OCI-LY7 (cell line): ENCODE measurements at places on chromosomes 7 and 10.

GRCh38 chr10:74011770-74012169 is 13.9 kb downstream of the VCL start:
- no peak for DNase-seq

DNA sequence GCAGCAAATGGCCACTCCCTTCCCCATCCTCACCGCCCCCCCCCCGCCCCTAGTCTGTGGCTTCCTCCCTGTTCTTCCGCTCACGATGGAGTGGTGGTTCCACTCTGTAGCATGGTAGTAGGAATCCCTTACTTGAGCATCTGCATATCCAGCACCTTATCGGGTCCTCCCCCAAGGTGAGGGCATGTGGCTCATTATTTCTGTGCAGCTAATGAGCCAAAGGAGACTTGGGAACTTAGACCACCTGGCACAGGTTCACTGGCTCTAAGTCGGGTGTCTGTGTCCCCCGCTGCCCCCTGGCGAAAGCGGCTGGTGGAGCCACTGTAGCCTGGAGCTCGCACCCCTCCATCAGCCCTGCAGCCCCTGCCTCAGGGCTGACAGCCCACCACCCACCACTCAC is 22.8 kb upstream of the GPR26 start:
- DNase-seq, result no peak

GRCh38 chr10:12350925-12351324 is 1.6 kb downstream of the CAMK1D start:
- DNase-seq, result no peak

DNA sequence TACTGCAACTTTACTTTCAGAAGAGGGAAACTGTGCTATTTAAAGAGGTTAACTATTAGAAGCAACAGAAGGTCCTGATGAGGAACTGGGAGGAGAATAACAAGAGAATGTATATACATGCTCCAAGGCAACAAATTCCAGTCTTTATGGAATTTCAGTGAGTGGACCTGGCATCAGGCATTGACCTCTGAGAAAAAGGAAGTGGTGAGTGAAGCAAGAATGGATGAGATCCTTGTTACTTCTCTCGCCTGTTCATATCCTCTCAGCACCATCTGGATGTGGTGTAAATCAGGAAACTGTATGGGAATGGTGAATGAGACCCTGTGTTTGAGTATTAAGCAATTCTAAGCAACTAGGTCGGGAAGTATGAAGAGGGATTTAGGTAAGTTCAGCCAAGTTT is 30.3 kb upstream of the KBTBD2 start:
- DNase-seq, result no peak

GRCh38 chr10:14200698-14201544 is 129.8 kb downstream of the FRMD4A start:
- no peak for DNase-seq

- no peak for DNase-seq
Measured at GRCh38 chr7:85773116-85773728, 586.4 kb upstream of the SEMA3D start.

DNA sequence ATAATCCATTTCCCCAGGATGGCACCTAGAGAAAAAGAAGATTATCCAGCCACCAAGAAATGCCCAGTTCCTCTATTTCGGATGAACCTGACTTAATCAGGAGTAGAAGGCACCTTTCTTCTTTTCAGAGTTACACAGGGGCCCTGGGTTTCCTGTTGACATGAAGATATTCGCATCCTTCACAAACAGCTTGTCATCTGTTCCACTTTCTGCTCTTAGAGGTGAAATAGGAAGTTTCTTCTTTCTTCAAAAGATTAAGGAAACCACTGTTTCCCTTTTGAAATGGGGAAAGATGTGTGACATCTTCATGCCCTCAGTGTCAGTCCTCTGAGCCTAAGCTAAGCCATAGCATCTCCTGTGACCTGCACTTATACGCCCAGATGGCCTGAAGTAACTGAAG is 39.1 kb upstream of the RAB18 start:
- peak; percentile 13 for DNase-seq

DNA sequence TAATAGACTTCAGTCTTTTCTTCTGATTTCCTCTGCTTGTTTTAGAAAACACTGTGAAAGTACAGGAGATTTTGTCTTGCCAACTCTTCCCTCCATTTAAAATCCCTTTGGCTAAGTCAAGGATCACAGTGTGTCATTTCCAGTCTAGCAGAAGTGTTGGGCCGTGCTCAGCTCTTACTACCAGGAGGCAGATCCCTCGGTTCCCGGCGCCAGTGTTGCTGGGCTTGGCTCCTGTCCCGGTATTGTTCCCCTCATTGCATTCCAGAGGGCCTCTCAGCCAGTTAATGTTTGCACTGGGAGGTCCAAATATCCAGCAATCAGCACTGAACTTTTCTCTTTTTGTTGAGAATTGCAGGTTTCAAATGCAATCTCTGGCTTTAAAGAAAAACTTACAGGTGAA is 612.1 kb upstream of the MGMT start:
- DNase-seq, result no peak

DNA sequence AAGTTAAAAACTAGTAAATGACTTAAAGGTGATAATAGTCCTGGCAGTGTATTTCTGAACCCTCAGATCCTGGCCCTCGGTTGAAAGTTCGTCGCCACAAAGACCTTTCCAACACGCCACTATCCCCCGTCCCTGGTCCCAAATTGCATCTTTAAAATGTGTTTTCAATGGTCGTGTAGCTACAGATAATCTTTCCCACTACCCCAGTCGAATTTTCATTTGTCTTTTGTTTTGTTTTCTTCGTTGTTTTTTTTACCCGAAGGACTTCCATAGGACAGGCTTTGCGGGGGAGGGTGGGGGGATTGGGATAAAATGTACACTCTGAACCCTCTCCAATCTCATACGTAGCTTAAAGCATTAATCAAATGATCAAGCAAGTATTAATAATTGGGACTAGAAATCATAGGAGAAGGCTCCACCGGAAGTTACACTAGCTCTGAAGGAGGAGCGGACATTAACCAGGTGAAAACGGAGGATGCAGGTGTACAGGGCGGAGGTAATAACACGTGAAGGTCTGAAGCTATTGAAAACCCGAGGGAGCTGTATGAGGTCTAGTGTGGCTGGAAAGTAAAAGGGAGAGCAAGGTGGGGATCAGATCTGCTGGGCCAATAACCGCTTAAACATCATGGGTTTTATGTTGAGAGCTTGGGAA is 32.8 kb upstream of the PHF14 start:
- DNase-seq, result peak; percentile 58

DNA sequence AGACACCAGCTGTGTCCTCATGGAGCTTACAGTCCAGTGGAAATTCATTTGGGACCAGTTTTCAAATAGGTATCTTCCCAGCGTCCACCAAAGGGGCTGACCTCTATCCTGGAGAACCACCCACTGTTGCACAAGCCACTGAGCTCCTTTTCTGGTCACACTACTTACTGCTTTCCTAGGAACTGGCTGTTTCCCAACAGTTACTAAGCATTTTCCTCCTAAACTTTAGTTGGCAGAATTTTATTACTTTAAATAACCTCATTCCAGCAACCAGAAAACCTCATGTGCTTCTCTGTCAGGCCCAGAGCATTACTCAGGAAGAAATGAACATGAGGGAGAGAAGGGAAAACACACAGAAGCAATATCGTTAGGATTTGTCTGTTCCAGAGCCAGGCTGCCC is 183.1 kb downstream of the GPAM start:
- no peak for DNase-seq

- no peak for DNase-seq
Measured at GRCh38 chr7:115613836-115614235, 416.7 kb downstream of the TFEC start.

GRCh38 chr7:142943706-142944268 is 4.5 kb downstream of the LLCFC1 start:
- DNase-seq, result no peak

DNA sequence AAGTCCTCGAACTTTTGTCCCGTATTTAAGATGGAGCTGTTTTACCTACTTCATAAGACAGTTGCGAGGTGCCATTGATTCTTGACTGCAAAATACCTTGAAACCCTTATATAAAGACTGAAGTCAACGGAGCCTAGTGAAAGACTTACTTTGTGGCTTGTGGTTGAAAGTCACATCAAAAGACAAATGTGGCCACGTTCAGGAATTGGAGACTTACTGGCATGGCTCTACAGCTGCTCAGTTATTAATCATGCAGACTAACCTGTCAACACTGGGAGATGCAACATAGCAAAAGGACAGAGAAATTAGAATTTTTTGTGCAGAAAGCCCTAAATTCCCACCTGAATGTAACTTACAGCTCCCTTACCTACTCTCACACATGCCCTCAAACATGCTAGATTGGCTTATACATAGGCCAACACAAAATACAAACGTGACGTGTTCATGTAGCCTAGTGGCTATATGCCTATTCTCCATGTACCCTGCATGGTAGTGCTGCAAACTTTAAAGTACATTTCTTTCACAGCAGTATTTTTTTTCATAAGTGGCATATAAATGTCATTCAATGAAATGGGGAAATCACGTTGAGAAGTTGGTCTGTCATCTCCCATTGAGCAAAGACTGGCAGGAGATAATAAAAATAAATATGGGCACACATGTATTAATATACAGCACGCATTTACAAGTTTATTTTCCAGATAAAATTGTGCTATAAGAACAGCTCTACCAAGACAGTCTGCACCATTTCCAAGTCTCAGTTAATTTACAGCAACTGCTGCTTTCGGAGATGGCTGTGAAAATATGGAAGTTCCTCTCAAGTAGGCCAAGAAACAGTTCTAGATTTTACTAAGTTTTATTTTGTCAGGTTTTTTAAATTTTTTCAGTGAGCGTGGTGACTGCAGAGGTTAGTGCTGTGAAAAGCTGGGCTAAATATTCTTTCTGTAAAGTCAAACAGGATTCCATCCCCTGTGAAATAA is 170.4 kb upstream of the C7orf33 start:
- DNase-seq, result no peak

GRCh38 chr7:150631084-150631826 is 930 bp downstream of the GIMAP6 start:
- no peak for DNase-seq

DNA sequence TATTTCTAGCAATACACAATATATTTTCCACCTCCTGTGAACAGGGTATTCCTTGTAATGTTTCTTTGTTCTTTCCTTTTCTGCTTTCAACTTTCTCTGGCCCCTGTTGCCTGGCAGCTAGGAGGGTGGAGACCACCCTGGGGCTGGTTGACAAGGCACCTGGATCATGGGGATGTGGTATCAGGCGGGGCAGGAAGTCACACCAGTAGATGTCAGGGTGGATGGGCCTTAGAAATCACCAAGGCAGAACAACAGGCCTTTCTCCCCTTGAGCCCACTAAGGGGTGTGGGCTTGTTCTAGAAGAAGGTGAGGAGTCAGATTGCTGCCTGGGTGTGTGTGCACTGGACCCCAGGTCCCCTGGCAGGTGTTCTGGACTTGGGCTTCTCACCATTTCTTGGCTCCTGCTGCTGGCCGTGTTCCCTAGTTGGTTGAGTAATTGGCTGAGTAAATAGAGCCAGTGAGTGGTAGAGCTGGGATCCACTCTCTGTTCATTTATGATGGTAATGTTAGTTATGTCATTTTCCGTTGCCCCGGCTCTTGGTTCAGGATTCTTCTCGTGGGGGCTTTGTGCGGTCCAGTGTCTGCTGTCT is 24.9 kb downstream of the ZNF783 start:
- peak; percentile 35 for DNase-seq

GRCh38 chr7:123916240-123916724 is 8.8 kb upstream of the SPAM1 start:
- peak; percentile 6 for DNase-seq

- DNase-seq, result no peak
Measured at GRCh38 chr7:28718545-28718944, 239.6 kb downstream of the TRIL start.

DNA sequence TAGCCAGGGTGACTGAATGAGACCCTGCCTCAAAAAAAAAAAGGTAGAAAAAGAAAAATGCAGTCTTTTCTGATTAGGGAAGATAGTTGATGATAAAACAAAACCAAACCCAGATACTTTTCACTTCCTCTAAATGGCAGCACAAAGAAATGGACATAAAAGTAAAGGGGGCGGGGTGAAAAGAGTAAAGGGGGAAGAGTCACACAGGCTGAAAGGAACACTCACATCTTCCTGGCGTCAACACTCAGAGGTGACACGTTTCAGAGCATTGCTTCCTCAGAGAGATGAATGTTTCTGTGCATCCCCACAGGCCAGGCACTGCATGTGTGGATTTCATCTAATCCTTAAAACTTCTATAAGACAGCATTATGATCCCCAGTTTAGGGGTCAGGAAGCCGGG is 81.2 kb downstream of the HIPK2 start:
- peak; percentile 69 for DNase-seq

DNA sequence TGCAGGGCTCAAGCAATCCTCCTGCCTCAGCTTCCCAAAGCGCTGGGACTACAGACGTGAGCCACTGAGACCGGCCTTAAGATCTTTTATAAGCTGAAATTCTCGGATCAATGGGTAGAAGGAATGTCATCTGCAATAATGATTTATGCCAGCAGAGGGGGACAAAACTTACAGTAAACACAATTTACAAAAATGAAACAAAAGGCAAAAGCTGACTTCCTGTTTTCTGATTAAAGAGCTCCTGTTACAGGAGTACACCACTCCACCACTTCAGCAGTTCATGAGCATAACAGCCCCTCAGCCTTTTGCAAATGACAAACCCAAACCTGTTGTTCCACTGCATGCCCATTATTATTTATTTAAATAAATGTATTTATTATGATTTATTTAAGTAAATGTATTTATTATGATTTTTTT is 88.5 kb upstream of the ATP6V0A4 start:
- DNase-seq, result peak; percentile 77

DNA sequence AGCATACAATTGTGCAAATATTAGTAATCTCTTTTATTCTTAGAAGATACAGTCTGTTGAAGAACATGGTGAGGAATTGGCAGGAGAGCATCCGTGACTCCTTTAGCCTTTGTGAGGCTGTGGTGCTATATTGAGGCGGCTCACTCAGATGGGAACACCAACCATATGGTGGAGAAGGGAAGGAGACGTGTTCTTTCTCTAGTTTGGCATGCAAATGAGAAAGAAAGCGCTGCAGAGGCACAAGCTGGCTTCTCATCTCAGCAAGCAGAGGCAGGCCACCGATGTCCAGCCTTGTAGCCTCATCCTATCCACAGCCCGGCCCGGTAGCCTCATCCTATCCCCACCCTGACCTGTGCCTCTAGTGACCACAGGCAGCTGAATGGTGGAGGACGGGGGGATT is 288.3 kb downstream of the CAMK1D start:
- no peak for DNase-seq

- DNase-seq, result no peak
Measured at GRCh38 chr7:150329331-150330120, 6.2 kb upstream of the ACTR3C start.

DNA sequence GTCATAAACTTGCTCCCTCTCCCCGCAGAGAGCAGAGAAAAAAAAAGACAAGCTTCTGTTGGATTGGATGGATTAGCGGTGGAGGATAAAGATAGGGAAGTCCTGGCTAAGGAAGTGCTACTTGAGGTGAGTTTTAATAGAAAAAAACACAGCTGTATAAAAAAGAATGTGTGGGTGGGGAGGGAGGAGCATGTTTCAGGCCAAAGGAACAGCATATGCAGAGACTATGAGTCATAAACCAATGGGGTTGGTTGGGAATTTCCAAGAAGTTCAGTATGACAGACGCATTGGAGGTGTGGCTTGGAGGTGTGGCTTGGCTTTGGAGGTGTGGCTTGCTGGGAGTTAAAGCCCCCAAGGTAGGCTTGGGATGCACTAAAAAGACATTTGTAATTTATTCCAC is 103.0 kb upstream of the LSM8 start:
- no peak for DNase-seq

- no peak for DNase-seq
Measured at GRCh38 chr7:831596-832166, 595 bp upstream of the SUN1 start.

- DNase-seq, result no peak
Measured at GRCh38 chr10:84755311-84755710, 426.9 kb downstream of the CCSER2 start.
